ENCODE measurements at places on chromosomes 6 and 20.

- no peak for DNase-seq
These were observed 153.3 kb downstream of the QRSL1 start for GRCh38 chr6:106782536-106783285.

DNA sequence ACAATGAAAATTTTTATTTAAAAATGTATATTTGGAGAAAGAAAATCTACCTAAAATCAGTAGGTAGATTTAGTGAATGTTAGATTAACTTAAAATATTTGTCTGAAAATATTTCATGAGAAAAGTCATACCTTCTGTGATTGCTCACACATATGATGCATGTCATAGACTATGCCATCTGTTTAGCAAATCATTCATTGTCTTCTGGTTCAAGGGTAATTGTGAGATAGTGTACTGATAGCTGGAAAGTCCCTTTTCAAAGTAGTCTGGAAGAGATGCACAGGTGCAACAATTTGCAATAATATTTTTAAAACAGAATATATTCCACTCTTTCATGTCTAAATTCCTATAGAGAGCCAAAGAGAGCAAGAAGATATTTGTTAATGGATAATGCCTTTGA is 21.0 kb upstream of the RNF217 start:
- no peak for DNase-seq

- no peak for DNase-seq
These were observed 756.5 kb upstream of the DEFB115 start for GRCh38 chr20:30500829-30501440.

DNA sequence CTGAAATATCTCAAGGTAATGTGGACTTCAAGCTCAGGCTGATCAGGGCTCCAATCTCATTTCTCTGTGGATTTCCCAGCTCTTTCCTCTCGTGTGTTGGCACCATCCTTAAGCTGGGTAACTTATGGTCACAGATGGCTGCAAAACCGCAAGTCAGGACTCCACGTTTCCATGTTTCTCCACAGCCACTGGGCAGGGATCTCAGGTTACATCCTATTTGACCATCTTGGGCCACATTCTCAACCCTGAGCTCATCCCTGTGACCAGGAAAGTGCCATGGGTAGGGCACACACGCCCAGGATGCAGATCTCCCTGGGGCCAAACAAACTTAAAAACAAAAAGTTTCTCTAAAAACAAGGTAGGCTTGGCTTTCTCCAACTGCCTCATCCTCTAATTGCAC is 15.4 kb downstream of the RPS6KA2 start:
- no peak for DNase-seq

DNA sequence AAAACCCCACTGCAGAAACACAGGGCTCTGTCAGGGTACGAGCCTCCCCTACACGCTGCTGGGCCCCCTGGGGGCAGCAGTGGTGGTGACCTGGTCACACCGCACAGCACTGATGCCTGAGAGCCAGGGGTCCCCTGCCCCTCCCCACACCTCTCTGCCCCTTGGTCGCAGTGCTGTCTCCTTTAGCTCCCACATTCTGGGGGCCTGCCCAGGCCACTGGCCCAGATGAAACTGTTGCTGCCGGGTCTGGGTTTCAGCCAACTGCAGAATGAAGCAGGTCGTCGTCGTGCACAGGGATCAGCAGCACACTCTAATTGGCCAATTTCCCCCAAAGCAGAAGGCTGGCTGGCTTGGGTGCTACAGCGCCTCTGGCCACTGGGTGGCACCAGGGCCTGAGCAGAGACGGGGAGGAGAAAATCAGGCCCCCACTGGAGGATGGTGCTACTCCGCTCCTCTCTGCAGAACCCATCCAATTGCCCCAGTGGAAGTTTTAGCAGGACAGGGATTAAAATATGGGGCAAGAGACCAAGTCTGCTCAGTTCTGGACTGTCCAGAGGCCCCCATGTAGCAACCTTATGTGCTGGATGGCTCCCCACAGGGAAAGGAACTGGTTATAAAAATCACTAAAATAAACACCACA is 26.1 kb downstream of the DIDO1 start:
- peak; percentile 69 for DNase-seq

DNA sequence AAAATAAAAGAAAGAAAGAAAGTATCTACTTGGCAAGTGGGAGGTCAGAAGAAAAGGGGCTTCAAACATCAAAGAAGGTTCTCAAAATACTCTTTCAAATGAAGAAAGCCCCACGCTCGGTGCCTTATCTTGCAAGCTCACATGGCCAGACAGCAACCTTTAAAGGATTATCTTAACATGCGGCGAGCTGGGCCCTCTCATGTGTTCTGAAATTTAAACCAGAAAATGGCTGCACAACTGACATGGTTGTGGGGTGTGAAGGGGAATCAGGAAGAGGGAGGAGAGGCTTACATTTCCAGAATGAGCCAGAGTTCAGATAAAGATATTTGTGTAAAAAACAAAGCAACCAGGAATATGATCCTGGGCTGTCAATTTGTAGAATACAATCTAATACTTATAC is 363.1 kb downstream of the PRKN start:
- no peak for DNase-seq

DNA sequence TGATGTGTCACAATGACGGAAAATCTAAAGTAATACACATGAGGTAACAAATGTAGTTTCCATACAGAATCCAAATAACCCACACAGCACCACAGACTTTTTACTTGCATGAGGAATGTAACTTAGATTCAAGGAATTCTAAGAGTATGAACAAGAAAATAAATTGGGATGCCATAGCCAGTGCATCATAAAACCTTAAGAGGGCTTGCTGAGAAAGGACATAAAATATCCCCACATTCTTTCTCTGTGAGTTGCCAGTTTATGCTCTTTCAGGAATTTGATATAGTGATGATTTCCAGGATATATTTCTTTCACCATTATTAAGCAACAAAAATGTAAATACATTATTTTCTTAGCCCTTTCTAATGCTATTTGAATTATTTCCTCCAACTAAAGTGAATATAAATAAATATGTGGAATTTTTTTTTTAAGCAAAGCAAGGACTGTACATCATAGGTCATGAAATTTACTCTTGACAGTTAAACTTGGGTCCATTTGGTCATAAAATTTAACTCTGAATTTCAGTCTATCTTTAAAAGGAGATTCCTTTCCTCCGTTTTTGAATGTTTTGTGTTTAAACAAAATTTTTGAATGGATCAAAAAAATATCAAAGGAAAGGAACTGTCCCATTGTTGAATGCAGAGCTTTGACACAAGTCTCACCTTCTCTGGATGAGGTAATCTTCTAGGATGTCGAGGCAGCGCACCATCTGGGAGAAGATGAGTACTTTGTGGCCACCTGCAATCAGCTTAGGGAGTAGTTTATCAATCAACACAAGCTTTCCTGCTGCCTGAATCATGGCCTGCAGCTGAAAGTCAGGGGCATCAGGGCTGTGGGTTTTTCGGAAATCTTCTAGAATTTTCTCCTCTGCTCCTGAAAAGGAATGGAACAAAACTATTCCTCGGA is 116.3 kb upstream of the EMILIN3 start:
- DNase-seq: no peak

DNA sequence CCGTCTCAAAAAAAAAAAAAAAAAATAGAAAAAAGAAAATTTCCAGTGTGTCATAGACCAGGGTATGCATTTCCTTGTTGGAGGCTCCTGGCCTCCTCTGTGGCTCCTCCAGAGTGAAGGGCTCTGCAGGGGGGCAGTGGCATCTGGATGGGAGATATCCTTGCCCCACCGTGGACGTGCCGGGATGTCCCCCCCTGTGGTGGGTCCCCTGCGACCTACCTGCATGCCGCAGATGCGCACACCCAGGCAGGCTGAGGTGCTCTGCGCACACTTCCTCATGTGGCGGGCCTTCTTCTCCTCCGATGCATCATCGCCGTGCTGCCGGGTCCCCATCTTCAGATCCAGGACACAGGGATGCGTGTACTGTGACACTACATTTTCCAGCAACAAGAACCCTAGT is 13.7 kb upstream of the UQCC2 start:
- DNase-seq: no peak

DNA sequence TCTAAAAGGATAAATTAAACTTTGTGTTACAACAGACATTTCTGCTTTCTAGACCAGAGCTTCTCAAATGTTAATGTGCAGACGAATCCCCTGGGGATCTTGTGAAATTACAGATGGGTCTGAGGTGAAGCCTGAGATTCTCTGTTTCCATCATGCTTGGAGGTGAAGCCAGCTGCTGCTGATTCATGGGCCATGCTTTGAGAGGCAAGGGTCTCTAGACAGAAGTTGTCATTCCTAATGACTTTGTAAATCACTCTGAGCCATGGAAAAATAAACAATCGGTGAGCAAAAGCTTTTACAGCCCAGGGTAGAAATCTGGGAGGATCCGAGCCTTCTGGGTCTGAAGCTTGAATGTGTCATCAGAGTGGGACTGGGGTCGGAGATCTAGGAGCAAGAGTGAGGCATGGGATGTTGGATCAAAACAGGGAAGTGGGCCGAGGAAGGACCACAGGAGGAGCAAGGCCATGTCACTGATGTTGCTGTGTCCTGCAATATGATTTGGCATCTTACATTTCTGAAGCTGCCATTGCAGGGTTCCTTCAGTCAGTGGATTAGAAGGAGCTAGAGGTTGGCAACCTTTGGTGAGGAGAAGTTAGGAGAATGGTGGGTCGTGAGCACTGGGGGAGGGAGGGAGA is 77.3 kb downstream of the TRMT11 start:
- DNase-seq: no peak

DNA sequence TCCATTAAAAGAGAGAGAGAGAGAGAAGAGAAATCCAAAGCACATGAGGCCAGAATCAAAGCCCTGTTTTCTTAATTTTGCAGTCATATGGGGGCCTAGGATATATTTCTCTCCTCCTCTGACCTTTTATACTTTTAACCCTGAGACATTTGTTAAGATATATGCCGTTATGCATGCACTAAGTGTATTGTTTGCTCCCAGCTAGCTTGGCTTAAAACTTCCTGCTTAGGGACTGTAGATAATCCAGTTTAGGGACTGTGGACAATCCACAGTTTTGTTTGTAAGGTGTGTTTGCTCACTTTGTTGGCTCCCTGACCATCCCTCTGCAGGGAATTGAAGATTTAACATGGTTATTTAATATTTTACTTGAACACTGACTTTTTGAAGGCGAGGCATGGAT is 166.3 kb upstream of the TSHZ2 start:
- DNase-seq: no peak

- DNase-seq: peak; percentile 53
These were observed 37.7 kb downstream of the KIF25 start for GRCh38 chr6:168035098-168035660.

GRCh38 chr6:69422020-69422419 is 374.8 kb downstream of the LMBRD1 start:
- no peak for DNase-seq

GRCh38 chr6:7895125-7895423 is 15.5 kb downstream of the TXNDC5 start:
- DNase-seq: no peak

Data from neural crest cell (in vitro differentiated cells).